Right ventricle myocardium inferior (tissue), 1 donor: ENCODE measurements at places on chromosomes 12 and 14. TPM values are rescaled to one million over a fixed set of nuclear protein-coding genes. Genes with fewer than 3 reads are reported as not detected.

The CSRP2 gene
- 55.8 TPM for total RNA-seq

The WNT5B gene
- total RNA-seq: 2.9 TPM

The MYF6 gene
- total RNA-seq: not detected

The KRT6A gene
- total RNA-seq: 0.16 TPM

The TTLL5 gene
- 17.8 TPM for total RNA-seq

The SLC5A8 gene
- total RNA-seq: not detected

The TESPA1 gene
- 0.70 TPM for total RNA-seq

The VDR gene
- total RNA-seq: 0.35 TPM

- no peak for DNase-seq
Measured at GRCh38 chr12:77189901-77190416, 124.6 kb upstream of the E2F7 start.

DNA sequence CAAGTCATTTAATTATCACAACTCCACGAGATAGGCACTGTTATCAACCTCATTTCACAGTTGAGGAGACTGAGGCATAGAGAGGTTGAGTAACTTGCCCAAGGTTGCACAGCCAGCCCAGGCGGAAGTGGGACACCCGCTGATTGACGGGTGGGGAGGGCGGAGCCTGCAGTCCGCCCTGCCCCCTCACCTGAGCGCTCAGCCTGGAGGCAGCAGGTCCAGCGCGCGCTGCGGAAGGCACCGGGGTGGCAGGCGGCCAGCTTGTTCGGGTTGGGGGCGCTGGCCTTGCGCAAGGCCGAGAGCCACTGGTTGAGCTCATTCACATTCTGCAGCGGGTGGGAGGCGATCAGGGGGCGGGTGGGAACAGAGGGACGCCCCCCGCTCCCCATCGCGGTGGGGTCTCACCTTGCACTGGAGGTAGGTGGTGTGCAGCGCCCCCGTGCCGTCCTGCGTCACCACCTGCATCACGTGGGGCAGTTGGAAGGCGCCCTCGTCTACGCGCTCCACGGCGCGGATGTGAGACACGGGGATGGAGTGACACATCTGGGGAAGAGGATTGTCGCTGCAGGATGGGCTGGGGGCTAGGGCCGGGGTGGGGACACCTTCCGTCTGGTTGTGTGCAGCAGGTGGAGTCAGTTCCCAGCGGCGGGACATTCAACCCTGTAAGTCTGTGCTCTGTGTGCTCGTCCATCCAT is 31.7 kb downstream of the RASAL1 start:
- no peak for DNase-seq

DNA sequence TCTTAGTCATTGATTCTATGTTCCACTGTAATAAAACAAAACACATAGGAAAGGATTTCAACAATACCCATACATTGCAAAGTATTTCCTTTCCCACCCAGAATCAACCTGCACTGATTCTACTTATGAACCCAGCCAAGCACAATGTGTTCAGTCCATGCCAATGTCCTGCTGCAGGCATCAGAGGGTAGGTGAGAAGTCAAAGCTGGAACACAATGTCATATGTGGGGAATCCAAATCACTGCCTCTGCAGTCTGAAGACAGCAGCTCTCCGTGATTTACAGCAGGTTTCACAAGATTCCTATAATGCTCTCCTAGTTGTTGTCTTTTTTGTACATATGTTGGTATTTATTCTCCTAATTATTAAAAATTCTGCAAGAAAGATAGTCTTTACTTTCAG is 25.7 kb downstream of the ITPR2 start:
- DNase-seq: no peak

DNA sequence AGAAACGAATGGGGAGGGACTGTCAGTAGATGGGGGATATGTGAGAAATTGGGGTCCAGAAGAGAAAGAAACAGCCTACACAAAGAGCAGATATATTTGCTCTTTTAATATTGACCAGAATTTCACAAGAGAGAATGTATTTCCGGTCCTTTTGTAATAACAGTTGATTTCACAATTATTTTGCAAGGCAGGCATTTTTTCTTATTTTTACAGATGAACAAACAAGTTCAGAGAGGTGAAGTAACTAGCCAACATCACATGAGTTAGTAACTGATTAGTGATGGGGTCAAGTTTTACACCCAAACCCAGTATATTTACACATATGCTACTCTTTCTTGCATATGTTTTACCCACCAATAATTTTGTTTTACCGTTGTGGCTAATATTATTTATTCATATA is 188.2 kb downstream of the NAV3 start:
- DNase-seq: no peak

DNA sequence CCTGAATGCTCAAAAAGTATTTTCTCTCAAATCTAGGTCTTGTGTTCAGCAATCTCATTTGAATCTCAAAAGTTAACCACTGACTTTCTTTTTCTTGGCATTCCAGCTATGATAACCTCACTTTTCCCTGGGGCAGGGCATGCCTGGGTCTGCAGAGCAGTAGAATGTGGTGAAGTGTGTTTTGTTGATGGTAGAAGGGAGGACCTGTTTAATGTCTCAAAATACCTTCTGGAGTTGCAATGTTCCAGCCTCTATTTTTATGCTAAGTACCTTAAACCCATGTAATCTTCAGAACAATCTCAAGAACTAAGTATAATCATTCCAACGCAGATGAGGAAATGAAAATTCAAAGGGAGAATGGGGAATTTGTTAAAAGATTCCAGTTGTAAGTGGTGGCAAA is 82.1 kb upstream of the FUT8 start:
- DNase-seq: no peak

DNA sequence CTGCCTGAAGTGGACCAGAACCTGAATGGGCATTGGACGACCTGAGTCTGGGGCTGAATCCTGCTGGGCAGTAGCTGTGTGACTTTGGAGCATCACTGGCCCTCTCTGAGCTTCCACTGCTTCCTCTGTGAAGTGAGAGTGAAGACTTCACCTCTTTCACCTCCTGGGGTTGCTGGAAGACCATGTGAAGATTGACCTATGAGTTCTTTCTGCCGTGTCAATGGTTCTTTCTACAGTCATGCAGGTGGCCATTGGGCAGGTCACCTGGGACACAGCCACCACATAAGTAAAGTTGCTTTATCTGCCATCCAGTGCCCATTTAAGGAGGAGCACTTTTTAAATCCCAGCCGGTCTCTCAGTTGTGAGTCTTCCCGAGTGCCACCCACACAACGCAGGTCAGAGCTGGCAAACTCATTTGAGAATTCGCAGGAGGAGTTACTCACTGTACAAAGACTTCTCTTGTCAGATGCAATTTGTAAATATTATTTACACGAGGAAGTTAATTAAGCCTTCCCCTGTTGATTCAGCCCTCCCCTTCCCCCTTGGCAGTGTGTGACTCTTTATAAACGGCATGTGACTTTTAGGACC is 74.8 kb upstream of the TCL1B start:
- DNase-seq: no peak

DNA sequence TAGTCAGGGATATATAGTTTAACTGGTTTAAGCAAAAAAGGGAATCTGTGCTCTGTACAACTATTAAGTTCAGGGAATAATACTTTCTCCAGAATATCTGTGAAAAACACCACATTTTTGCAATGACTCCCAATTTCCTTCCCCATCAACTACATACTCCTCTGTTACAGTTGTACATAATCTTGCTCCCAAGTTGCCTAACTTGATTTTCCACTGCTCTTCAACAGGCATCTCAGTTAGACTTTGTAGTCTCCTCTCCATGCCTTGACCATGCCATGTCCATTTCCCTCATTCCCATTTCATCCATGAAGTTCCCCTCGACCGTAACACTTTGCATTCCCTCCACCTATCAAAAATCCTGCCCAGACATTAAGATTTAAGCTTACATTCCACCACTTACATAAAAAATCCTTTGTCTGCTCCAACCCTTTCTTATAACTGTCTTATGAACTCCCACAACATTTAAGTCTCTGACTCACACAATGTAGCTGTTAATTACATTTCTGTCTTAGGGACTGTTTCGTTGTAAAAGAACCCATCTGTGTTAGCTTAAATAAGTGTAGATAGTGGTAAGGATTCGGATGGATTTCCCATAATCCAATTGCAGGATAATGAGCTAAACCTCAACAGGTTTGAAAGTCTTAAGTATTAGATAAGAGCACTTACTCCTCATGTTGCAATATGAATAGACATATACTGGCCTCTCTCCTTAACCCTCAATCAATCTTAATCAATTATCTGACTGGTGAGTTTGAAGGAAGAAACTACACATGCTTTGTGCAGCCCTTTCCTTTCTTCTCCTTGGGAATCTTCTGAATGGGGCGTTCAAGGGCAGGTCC is 156.5 kb downstream of the PAWR start:
- no peak for DNase-seq

- DNase-seq: no peak
Measured at GRCh38 chr12:61521258-61521657, 738.9 kb upstream of the USP15 start.

DNA sequence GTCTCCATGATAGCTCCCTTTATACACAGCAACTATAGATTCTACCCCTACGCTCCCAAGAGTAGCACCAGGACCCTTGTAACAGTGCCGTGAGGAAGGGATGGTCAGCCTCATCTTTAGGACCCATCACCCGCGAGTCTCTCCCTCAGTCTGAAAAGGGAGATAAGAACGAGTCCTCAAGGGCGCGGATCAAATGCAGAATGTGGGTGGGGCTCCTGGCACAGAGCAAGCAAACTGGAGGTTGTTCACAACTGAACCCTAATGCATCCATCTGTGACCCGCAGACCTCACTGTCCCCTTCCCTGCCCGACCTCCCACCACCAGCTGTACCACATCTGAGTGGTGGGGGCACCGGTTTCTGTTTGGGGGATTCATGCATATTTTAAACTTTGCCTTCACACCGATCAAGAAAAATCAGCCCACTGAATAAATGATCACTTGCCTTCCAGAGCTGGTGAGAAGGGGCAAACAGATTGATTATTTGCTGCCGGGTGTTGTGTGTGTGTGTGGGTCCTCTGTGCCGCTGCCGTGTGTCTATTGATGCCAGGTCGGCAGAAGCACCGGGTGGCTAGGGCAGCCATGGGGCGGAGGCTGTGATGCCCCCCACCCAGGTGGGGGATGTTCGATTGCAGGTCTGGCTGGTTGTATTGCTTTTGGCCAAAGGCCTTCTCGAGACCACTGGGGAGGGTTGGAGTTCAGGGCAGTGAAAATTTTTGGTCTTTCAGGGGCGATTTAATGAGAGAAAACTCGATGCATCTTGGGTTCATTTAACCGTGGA is 35.7 kb upstream of the BEGAIN start:
- no peak for DNase-seq

DNA sequence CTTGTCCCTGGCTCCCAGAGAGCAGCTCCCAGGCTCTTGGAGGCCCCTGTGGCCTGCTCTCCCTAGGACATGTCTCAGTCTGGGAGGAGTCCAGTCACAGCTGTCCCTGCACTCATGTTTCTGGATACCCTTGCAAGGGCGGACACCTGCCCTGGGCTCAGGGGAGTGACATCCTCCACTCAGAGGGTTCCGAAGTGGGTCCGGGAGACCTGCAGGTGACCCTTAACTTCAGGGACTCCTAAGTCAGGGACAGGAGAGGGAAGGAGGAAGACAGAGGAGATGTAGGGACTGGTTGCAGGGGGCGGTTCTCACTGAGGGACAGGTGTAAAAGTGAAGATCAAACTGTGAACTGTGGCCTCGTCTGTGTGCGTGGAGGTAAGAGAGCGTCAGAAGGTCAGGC is 37.6 kb downstream of the CACNA2D4 start:
- no peak for DNase-seq

- DNase-seq: no peak
Measured at GRCh38 chr12:108995370-108995992, 25.4 kb downstream of the SVOP start.

GRCh38 chr14:101474563-101475455 is 86.5 kb upstream of the DIO3 start:
- no peak for DNase-seq

GRCh38 chr12:121618659-121619233 is 7.6 kb upstream of the ORAI1 start:
- no peak for DNase-seq

- DNase-seq: no peak
Measured at GRCh38 chr14:21875791-21876190, 202.2 kb upstream of the OR4E1 start.

DNA sequence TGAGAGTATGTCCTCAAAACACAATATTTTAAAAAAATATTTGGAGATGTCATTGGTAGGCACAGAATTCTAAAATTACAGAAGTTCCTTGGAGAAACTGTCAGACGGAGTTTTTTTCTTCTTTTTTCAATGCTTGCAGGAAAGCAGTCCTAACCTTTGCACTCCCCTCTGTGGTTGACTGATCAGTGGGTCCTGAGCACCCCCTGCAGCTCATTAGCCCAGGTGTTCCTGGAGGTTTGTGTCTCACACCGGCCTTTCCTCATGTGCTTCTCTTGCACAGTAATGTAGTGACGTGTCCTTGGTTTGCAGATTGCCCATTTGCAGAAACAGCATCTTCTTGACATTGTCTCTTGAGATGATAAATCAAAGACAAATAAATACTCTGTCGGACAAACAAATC is 513.0 kb downstream of the TMEM121 start:
- DNase-seq: no peak

DNA sequence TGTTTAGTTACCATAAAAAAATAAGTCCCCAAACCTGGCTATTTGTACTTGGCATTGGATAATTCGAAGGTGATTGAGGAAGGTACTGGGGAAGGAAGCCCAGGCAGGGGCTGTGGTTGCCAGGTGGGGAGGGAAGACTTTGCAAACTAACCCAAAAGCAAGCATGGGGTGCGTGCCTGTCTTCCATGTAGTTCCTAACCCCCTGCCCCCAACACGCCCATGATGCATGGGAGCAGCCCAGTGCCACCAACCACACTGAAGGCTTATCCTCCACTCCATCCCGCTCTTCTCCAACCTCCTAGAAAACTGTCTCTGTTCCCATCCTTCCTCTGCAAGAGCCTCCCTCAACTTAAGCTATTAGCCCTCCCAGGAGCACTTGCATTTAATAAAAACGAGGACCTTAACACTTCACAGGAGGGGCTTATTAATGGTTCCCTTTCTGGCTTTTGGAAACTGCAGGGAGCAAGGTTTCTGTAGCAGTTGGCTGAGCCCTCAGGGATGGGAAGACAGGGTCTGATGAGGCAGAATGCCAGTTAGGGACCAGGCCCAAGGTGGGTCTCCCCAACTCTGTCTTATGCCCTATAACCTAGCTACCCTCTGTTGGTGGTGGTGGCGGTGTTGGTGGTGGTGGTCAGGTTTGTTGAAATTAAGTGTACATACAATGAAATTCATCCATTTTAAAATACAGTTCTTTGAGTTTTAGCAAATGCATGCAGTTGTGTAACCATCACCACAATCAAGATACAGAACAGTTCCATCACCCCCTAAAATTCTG is 96.0 kb downstream of the ZFP36L1 start:
- DNase-seq: no peak

DNA sequence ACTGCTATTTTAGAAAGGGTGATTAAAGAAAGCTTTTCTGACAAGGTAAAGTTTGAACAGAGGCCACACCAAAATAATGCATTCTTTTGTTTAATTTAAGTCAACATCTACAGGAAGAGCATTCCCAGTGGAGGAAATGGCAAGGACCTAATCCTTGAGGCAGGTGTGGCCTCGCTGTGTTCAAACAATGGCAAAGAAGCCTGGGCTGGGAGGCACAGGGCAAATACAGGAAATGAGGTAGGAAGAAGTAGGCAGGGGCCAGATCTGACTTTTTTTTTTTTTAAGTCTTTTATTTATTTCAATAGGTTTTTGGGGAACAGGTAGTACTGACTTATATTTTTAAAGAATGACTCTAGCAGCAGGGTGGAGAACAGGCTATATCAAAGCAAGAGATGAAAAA is 53.5 kb downstream of the ARMH4 start:
- no peak for DNase-seq
